ENCODE measurements at places on chromosomes 2 and 18.

DNA sequence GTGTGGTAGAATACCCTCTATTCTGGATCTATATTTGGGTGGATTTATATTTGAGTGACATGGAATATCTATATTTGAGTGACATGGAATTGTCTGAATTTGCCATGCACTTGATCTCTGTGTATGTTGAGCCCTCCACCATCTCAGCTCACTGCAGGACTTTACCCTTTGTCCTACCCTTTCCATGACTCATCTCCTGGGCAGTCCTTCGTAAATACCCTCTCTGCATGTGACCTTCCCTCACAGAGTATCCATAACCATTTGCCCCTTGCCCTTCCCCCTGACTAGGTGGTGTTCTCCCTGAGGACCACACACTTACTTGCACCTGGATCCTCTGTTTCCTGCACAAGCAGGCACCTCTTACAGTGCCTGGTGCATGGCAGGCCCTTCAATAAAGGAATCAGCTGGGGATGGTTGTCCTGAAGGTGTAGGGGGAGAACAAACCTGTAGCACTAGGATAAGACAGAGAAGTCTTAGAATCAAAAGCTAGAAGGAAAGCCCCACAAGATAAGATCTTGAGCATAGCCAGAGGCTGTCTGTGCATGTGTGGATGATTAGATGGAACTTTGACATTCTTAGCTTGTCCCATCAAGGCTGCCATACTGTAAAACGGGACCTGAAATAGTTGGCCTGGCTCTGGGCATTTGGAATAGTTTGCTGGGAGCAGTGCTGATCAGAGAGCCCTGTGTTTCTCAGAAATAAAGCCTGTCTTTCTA, 230.4 kb downstream of the FHOD3 start:
- DNase-seq, result no peak

- no peak for DNase-seq
These were observed 1.4 kb downstream of the AGPS start for GRCh38 chr2:177393824-177394593.

DNA sequence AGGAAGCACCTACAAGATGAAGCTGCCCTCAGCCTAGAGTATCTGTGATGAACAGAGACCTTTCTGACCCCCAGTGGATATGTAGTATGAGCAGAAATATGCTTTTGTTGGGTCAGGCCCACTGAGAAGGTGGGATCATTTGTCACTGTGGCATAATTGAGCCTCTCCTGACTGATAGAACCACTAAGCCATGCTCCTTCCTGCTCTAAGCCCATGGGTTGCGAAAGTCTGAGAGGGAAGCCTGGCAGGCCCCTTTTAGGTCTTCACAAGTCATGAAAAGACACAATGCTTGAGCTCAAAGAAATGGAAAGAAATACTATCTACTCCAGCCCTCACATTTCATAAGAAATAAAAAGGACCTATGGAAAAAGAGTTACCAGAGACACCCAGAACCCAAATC, 127.7 kb downstream of the TNS1 start:
- DNase-seq, result no peak

DNA sequence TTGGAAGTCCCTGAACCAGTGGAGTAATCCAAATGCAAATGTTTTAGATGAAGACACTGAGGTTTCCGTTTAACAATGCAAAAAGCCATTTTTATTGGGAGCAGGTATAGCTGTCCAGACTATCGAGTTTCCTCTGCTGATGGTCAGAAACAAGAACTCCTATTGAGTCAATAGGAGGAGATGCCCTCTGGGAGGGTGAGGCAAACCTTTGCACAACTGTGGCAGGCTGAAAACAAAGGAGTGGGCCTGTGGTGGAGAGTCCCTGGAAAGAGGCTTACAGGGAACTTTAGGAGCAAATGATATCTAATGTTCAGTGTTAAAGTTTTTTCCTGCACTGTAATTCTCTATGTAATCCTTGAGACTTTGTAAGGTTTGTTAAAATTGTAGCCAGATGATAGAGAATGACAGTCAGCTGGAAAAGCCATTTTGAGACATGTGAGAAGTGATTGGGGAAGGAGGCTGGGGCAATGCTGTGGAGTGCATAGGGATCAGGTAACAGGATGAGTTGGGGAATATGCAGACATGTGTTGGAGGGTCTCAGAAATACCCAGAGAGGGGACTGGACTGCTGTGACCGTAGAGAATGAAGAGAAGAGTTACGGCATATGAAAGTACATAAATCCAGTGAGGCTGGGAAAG, 15.1 kb upstream of the EML4 start:
- no peak for DNase-seq

- DNase-seq, result peak; percentile 17
These were observed 146.0 kb upstream of the CYP26B1 start for GRCh38 chr2:72293620-72294019.

GRCh38 chr2:529424-529823, 147.8 kb downstream of the TMEM18 start:
- no peak for DNase-seq

DNA sequence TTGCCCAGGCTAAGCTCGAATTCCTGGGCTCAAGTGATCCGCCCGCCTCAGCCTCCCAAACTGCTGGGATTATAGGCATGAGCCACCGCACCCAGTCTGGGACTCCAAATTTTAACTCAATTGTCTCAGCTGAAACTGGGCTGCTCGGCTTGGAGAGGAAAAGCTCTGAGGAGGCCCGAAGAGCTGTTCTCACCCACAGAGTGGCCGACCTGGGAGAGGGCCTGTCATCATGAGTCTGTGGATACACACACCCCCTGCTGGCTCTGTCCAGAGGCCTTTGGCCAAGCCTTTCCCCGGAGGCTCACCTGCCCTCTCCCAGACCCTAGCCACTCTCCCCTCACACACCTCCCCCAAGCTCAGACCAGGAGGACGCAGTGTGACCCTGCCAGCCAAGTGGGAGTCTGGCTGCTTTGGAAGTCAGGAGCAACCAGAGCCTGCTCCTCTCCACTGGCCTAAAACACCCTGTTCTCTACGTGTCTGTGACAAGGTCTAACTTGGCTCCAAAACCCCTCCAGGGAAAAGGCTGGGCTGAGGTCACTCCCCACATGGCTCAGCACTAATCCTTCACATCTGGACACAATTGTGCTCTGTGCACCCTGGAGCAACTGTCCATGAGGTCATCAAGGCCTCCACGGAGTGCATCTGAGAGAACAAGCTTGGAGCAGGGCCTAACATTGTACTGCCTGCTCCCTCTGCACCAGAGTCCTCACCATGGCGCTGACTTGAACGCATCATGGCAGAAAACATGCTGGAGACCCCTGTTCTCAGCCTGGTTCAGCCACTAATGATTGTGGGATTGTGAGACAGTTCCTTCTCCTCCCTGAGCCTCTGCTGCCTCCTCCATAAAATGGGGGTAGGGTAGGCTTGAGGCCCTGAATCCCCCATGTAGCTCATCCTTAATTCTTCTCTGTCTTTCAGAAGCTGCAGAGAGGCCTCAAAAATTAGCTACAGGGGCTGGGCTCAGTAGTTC, 49.9 kb upstream of the RAB6C start:
- no peak for DNase-seq

- DNase-seq, result peak; percentile 31
These were observed 7.5 kb upstream of the BCL11A start for GRCh38 chr2:60560734-60561644.

Data from A549 (cell line).